GF-D8 (cell line): ENCODE measurements at places on chromosomes 4 and X.

DNA sequence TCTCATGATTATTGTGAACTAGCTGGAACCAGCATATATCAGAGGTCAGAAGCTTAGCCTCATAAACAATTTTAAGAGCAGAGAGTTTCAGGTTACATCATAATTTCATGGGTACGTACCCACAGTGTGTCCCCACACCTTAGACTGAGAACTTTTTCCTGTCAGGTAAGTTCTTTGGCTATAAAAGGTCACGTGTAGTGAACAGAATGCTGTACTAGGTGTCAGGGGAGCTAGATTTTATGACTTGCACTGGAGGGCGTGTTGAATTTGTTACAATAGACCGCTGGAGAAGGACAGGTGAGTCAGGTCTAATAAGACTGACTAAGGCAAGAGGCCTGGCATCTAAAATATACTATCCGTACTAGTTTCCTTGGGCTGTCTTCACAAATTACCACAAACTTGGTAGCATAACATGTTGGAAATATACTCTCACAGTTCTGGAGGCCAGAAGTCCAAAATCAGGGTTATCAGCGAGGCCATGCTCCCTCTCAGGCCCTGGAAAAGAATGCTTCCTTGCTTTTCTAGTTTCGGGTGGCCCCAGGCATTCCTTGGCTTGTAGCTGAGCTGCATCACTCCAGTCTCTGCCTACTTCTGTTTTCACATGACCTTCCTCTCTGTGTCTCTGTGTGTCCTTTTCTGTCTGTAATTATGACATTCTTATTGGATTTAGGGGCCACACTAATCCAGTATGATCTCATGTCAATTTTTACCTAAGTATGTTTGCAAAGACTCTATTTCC lies 512.0 kb upstream of the NR3C2 start:
- DNase-seq, result no peak

DNA sequence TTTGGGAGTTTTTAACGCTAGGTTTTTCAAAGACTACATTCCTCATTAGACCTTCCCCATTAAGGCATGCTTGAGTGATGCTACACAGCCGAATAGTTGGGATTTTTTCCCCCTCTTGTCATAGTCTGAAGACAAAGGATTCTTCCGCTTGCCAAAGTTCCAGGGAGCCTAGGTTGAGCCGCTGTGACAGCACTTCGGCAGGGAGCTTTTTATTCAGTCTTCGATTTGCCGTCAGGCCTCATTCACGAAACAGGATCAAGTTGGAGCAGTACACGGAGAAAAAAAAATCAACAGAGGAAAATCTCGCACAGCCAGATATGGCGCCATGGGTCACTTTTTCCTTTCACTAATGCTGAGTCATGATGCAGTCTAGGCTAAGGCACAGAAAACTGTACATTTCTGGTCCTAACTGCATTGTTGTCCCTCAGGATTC lies 24.3 kb downstream of the SHROOM3 start:
- no peak for DNase-seq

- DNase-seq, result no peak
Observed at GRCh38 chr4:125529071-125529470, 214.3 kb downstream of the FAT4 start.

- no peak for DNase-seq
Observed at GRCh38 chrX:49117581-49117980, 6.0 kb downstream of the GPKOW start.

- no peak for DNase-seq
Observed at GRCh38 chr4:76278583-76278982, 27.1 kb downstream of the FAM47E start.

DNA sequence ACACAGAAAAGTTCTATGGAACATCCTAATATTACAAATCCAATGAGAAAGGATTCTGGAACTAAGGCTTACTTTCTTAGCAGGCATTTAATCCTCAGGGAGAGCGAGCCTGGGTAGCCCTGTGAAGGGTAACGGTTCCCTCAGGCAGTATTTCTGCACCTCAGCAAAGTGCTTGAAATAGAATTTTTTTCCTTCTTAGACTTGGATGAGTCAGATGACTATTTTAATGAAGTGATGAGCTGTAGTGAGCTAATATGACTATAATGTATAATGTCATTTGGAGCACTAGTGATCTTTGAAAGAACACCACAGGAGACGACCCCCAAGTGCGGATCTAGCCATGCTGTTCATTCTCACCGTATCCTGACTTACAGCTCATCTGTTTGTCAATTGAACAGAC lies 493.0 kb upstream of the FAM241A start:
- no peak for DNase-seq

- no peak for DNase-seq
Observed at GRCh38 chrX:134932528-134933217, 58.1 kb upstream of the SMIM10 start.

DNA sequence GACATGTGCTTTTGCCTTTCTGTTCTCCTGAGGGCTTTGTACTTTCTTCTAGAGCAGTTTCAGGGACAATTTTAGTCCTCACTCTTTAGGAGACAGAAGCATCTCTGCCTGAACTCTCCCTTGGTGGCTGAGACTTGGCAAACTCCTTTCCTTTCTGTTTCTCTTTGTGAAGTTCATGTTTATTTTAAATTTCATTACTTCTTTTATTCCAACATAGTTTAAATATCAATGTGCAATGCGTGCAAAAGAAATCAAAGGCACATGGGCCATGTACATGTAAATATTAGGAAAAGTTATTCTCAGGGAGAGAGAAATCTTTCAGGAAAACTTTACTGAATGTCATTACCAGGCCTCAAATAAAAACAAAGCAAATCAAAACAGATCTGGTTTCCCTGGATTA lies 177.6 kb downstream of the RNF150 start:
- DNase-seq, result no peak

GRCh38 chrX:87621697-87622096 lies 104.1 kb downstream of the KLHL4 start:
- no peak for DNase-seq

DNA sequence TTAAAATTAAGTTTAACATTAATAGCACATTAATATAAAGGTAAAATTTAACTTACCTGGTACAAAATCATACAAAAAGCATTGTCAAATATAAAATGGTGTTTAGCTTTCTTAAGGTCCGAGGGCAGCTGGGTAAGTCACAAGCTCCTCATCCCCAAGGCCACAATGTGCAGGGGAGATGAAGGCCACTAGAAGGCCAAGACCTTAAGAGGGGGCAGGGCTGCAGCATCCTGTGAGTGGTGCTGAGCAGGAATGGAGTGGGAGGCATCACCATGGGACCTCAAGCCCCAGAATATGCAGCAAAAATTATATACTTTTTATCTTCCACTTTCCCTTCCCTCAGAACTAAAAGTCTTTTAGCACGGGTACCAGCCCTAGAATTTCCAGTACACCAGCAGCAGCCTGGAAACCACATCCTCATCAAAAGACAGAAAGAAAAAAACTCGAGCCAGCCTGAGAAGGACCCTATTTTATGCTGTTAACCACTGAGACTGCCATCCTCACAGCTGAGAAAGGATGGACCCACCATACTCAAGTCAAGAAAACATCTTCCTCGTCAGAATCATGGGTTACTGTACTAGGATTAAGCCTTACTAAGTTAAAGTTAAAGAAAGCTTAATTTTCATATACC lies 13.0 kb upstream of the RHOXF2 start:
- DNase-seq, result peak; percentile 1

DNA sequence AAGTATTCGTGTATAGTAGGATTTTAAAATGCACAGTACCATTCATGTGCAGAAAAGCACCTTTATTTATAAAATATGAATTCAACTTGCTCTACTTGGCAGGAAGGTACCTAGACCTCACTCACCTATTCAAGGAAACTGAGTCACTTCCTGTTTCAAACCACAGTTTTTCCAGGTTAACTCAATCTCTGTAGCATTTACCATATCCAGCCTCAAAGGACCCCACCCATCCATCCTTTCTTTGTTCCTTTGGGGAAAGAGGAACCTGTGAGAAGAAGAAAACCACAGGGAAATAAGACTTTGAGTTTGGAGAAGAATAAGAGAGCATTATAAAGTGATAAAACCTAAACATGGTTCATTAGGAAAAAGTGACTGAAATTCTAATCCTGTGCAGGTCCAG lies 250.7 kb downstream of the CBR4 start:
- no peak for DNase-seq

- DNase-seq, result no peak
Observed at GRCh38 chrX:29468911-29469494, 746.4 kb upstream of the MAGEB2 start.

DNA sequence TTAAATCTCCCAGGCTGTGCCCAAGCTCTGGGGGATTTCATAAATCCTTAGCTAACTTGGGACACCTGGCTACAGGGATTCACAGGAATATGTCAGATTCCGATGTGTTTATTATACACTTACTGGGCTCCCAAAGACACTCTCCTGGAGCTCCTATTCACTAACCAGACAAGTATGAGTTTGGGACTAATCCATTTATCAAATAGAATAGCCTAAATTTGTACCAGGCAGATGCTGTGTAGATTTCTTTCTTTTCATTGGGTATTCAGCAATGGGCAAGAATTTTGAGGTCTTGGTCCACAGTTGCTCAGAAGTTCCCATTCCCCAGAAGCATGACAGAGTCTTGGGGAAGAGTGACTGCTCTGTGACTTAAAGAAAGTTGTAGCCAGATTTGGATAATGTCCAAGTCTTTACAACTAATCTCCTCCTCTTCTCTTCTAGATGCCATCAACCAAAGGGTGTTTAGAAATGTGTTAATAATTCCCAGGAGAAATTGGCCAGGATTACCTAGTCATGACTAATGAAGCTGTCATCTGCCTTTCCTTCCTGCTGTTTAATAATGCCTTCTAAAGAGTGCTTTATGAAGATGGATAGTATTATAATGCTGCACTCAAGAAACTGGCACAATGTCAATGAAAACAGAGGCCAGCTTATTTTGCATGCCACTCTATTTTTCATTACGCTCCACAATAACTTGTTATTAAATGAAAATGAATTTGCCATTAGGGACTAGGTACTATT lies 120.9 kb downstream of the CHIC2 start:
- no peak for DNase-seq

- no peak for DNase-seq
Observed at GRCh38 chr4:77629885-77630284, 24.3 kb downstream of the CXCL13 start.

DNA sequence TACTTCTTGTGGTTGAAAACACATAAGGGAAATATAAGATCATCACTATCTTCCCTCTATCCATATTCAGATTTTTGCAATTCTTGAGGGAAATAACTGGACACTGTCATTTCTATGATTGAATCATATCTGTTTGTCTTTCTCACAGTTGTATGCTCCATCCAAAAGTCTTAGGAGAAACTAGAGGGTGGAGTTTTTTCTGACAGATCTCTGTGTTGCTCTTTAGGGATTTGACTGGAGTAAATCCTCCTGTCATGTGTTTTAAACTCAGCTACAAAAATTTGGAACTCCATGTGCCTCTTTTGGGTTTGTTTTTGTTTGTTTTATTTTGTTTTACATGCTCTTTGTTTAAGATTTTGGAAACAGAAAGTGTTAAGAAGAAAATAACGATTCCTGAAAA lies 136.5 kb downstream of the SPATA18 start:
- DNase-seq, result no peak

GRCh38 chr4:40502934-40503333 lies 126.7 kb downstream of the RBM47 start:
- DNase-seq, result no peak

DNA sequence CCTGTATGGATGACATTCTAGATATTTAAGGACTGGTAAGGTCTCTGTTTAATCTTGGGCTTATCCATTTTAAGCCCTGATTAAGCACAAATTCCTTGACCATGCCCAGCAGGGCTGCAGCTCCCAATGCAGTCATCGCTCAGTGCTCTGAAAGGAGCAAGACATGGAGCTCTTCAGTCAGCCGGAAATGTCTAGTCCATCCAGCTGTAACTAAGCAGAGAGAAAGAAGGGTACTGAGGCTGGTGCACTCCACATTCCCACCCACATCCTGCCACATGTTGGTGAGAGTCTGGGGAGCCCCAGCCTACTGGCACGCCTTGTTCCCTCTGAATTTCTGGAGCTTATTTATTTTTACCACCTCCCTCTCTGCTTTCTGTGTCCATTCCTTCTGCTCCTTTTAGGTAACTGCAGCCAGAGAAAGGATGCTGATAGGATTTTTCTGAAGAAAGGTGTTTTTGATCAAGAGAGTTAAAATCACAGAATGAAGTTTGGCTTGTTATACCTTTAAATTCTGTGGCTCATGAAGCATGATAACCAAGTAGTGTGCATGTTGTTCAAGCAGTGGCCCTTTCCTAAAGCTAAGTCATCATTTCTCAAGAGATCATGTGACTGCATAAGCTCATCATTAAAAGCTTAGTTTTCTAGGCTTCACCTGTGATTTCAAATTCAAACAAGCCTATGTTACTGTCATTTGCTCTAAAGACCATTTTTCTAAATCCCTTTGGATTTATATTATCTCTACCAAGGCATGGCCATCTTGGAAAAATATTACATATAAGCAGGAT lies 74.0 kb downstream of the GALNT7 start:
- no peak for DNase-seq

DNA sequence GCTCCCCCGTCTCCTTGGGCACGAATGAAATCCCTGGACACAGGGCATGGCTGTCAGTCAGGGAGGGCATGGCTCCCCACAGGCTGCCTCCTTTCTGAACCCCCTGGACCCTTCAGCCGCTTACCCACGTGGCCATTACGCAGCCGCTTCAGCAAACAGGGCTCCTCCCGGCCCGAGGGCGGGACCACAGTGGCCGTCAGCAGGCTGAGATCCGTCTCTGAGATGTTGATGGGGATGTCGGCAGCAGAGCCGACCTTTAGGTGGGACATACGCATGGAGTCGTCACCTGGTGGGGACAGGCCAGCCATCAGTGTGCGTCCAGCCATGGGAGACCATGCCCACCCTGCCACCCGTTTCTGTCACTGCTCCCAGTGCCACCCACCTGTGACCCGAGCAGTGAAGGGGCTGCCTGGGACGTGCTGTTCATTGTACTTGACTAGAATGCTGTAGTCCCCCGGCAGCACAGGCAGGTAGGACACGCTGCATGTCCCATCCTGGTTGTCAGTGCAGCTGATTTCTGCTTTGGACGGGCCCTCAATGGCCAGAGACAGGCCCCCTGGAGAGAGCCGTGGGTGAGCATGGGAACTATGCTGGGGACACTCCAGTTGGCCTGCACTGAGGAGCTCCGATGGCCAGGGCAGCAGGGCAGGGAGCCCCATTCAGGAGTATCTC lies 21.1 kb downstream of the FLNA start:
- no peak for DNase-seq

GRCh38 chr4:98423009-98423408 lies 161.8 kb downstream of the RAP1GDS1 start:
- DNase-seq, result no peak

GRCh38 chr4:164288578-164288977 lies 465.4 kb upstream of the SMIM31 start:
- no peak for DNase-seq

DNA sequence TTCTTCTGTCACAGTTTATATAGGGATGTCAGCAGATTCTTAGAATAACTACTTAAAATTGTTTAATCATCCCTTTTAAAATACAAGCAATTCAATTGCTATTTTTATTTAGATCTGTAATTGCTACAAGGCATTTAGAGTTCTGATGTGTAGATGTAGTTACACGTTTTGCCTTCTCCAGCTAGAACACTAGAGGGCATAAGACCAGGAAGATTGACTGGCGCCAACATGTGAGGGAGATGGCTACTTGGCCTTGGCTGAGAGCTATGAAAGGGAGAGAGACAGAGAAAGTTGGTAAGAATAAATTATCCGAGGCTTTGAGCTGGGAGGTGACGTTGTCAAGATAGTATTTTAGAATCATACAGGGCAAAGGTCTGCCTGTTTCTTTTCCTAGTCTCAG lies 563.7 kb upstream of the PRKX start:
- DNase-seq, result no peak
